NCI-H187 (cell line): ENCODE measurements at places on chromosomes 4 and X.

- no peak for DNase-seq
Measured at GRCh38 chrX:119236623-119237561, 807 bp downstream of the PGRMC1 start.

DNA sequence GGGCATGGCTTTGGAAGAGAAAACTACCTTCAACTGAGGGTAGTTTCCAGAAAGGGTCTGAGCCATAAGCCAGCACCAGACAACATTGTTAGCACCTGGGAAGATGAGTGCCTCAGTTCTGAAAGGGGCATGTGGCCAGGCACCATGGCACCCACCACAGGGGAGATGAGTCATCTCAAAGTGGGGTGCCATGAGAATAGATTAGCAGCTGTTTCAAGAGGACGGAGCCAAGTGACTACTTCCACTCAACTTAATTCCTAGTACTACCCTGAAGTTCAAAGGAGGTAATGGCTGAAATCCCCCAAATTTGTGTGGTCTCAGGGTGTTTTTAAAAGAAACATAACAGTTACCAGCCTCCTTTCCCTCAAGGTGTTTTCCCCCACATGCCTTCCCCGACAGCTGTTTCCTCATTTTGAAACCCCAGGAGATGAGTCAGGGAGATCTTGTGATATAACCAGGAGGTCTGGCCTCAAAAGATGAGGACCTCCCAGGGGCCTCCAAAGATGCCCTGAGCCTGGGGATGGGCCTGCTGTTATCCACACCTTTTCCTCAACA is 27.8 kb upstream of the FTHL17 start:
- no peak for DNase-seq

GRCh38 chr4:42489095-42489494 is 91.8 kb downstream of the SHISA3 start:
- DNase-seq: no peak

- no peak for DNase-seq
Measured at GRCh38 chr4:182555997-182556418, 312.8 kb downstream of the TENM3 start.

DNA sequence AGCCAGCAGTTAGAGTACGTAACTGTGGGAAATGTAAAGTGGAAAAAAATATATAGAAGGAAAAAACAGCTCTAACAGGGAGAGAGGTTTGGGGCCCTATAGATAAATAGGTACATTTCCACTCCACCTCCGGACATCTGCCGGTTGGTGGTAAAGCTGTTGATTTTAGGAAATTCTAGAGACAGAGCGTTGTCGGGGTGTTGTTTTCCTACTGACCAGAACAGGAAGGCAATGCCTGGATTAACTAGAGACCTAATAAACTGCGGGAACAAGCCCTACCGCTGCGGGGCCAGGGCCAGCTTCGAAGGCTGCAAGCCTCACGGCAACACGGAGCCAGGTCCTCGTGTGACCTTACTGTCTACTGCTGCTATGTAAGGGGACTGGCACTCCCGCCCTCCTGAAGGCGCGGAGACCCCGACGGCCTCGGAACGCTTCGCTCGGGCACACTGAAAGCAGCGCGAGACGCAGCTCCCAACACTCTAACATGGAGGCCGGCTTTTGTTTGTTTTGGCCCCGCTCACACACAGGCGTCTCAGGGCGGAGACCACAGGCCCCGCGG is 702 bp upstream of the CDKN2AIP start:
- DNase-seq: no peak

- no peak for DNase-seq
Measured at GRCh38 chr4:113153529-113154101, 104.2 kb downstream of the ANK2 start.

DNA sequence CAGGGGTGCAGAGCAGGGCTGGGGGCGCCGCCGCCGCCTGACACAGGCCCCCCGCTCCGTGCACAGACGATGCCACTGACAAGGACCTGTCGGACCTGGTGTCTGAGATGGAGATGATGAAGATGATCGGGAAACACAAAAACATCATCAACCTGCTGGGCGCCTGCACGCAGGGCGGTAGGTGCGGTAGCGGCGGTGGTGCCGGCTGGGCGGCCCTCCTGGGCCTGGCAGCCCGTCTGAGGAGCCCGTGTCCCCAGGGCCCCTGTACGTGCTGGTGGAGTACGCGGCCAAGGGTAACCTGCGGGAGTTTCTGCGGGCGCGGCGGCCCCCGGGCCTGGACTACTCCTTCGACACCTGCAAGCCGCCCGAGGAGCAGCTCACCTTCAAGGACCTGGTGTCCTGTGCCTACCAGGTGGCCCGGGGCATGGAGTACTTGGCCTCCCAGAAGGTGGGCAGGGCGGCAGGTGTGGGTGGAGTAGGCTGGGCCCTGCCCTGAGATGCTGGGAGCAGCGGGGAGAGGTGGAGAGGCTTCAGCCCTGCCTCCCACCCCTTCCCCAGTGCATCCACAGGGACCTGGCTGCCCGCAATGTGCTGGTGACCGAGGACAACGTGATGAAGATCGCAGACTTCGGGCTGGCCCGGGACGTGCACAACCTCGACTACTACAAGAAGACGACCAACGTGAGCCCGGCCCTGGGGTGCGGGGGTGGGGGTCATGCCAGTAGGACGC is 12.6 kb downstream of the FGFR3 start:
- no peak for DNase-seq

GRCh38 chr4:52748432-52748831 is 2.8 kb downstream of the ERVMER34-1 start:
- DNase-seq: peak; percentile 37

GRCh38 chr4:28146191-28146590 is 1285.5 kb downstream of the STIM2 start:
- DNase-seq: no peak

DNA sequence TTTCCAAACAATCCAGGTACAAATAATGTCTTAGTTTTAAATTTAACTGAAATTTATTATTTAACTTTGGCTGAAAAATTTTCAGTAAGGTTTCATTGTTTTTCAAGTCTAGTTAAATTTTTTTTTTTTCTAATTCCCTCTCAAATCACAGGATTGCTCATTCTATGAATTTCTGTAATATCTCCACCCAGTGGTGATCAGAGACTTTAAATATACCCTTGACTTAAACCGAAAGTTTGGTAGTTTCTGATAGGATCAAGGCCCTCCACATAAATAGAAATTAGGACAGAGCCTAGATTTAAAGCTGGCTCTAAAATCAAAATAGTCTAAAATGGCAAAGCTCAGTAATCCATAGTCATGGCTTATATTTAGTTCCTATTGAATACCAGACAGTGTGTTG is 175.4 kb downstream of the TBCK start:
- DNase-seq: no peak

DNA sequence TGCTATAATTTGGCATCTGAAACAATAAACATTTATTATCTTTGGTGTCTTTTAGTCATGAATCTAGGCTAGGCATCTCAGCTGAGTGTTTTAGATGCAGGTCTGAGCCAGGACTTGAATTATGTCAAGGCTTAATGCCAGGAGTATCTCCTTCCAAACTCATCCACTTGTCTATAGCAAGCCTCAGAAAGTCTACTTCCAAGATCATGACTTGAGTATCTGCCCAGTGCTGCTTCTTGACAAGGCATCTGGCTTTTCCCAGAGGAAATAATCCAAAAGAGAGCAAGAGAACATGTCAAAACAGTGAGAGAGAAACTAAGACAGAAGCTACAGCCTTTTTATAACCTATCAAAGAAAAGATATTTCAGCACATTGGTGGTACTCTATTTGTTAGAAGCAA is 1052.1 kb upstream of the PCDH10 start:
- no peak for DNase-seq

DNA sequence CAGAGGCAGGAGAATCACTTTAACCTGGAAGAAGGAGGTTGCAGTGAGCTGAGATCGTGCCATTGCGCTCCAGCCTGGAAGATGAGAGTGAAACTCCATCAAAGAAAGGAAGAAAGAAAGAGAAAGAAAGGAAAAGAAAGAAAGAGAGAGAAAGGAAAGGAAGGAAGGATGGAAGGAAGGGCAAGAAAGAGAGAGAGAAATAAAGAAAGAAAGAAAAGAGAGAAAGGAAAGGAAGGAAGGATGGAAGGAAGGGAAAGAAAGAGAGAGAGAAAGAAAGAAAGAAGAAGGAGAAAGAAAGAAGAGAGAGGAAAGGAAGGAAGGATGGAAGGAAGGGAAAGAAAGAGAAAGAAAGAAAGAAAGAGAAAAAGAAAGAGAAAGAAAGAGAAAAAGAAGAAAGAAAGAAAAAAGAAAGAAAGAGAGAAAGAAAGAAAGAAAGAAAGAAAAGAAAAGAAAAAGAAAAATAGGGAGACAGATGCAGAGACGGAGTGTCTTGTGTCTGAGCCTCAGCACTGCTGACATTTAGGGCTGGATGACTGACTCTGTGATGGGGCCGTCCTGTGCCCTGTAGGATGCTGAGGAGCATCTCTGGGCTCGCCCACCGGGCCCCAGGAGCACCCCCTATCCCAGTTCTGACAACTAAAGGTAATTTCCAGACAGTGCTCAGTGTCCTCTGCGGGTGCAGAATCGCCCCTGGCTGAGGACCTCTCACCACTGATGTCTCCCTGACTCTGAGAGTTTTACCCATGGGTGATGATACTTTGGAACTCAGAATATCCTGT is 61.7 kb downstream of the CRLF2 start:
- DNase-seq: no peak

- no peak for DNase-seq
Measured at GRCh38 chrX:148815218-148815961, 315.0 kb downstream of the AFF2 start.
